Activated CD8-positive, alpha-beta memory T cell treated with anti-CD3 and anti-CD28 coated beads for 24 hours (primary cell): ENCODE measurements at places on chromosomes 1 and 21.

DNA sequence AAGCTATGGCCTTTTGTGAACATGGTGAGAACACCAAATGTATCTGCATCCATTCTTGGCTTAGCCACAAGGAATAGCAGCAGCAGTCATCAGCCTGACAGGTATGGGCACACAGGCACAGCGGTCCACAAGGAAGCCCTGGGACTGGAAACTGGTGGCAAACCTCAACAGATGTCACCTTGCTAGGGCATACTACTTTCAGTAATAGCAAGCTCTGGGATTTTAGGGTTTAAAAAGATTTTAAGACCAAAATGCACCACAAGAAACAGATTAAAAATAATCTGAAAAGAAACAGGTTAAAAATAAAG is 9.7 kb upstream of the CADM3 start:
- DNase-seq: no peak

- DNase-seq: no peak
Measured at GRCh38 chr1:205214756-205215155, 3.3 kb upstream of the DSTYK start.

DNA sequence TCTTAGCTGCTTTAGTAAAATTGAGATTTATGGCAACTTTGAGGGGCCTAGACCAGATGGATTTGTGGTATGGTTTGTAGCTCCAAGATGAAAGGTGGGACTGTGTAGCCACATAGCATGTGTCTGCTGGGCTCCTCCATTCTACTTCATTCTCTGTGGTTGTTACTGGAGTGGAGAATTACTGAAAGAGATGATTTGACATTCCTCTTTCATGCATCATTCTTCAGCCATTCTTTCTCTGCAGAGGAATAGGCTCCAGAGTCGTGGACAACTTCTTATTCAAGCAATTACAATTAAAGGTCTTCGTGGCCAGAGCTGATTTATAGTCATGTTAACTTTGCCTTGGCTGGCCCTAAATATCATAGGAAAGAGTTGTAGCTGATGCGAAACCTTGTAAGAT is 328.9 kb downstream of the PAPPA2 start:
- DNase-seq: no peak

DNA sequence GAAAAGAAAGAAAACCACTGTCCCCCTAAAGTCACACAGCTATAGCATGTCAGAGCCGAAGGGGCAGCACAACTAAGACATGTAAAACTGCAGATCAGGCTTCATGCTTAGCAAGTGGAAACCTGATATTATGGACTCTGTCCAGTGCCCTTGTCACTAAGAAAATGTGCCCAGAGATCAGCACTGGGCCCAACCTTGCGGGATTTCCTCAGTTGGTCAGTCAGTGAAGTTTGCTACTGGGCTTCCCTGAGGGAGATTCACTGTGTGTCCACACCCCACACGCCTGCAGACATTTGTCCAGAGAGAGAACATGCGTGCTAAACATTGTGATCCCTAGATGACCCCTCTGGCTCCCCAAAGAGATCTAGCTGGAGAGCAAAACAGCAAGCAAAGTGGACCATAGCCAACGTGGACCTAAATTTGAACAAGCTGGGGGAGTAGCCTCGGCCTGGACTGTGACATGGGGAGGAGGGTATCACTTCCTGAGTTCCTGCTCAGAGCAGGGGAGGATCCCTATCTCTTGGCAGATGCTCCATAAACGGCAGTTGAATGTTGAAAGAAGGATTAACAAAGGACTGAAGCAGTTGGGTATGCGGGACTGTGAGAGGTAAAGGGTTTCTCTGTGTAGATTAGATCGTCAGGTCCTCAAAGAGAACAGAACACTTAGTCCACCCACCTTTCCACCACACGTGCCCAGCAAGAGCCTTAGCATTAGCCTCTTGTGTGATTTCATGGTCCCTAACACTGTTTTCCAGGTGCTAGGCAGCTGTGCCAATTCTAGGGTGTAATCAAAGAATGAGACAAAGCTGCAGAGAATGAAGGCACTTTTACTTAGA is 53.6 kb downstream of the GLUL start:
- no peak for DNase-seq

- no peak for DNase-seq
Measured at GRCh38 chr1:85454214-85454613, 10.7 kb downstream of the DDAH1 start.

DNA sequence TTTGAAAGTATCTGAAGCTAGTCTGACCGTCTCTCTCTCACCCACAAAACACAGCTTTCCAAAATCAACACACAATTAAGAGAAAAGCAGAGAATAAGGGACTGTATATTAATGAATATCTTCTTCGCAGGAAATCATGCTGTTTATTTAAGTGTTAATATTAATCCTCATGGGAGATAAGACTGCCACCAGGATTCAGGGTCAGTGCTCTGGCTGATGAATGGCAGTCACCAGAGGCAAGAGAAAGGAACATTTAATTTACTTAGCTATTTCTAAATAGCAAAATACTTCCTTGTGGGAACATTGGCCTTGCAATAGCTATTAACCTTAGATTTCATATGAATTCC is 2.2 kb downstream of the SCYL3 start:
- no peak for DNase-seq

DNA sequence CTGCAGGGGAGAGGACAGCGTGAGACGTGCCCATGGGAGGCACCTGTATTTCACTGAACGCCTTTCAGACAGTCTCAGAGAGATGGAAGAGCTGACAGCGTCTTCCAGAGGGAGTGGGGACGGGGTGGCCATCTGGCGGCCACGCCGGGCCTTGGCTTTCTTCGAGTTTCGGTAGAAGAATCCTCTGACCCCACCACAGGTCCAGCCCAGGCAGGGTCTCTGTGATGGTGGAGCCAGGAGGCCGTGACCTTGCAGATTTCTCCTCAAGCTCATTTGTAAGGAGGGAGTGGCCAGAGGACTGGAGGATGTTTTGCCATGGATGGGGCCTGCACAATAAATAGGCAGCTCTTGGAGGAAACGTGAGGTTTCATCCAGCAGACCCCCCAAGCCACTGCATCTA is 47.6 kb upstream of the ADARB1 start:
- DNase-seq: no peak

DNA sequence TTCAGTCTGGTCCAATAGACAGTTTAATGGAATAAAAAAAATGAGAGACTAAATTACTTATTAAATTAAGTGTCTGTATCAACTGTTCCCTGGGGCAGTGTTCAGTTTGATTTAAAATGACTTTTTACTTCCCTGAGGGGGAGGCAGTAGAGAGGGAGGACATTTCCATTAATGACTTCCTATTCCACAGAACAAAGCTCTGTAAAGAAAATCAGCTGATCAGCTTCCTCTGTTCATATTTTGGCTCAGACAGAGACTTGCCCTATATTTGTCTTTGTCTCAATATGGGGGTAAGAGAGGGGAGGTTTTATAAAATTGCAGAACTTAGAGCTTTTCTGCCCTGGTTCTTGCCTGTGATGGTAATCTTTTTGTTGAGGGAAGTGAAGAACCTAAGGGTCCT is 8.4 kb downstream of the CFAP126 start:
- DNase-seq: no peak

DNA sequence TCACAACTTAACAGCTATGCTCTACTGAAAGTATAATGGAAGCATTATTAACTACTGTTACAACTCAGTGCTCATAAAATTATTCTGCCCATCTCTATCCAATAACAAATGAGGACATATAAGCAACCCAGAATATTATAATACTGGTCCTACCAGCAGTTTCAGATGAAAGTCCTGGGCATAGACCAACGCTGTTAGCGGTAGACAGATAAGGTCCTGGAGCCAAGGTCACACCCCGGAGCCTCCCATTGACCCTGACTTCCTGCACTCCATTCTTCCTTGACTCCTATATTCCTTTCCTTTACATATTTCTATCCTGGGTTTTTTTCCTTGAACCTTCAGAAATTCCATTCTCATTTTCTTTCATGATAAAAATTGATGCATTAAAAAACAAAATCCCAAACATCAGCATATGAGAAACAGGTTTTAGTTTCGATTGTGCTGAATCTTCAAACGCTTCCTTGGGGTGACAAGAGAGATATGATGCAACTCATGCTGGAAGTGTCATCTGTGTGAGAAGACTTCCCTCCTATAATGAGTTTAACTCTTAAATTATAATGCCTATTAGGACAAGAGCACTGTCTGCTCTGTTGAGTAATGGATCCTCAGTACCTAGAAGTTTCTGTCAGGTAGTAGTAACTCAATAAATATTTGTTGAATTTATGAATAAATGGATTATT is 831.1 kb downstream of the LRRIQ3 start:
- DNase-seq: no peak

DNA sequence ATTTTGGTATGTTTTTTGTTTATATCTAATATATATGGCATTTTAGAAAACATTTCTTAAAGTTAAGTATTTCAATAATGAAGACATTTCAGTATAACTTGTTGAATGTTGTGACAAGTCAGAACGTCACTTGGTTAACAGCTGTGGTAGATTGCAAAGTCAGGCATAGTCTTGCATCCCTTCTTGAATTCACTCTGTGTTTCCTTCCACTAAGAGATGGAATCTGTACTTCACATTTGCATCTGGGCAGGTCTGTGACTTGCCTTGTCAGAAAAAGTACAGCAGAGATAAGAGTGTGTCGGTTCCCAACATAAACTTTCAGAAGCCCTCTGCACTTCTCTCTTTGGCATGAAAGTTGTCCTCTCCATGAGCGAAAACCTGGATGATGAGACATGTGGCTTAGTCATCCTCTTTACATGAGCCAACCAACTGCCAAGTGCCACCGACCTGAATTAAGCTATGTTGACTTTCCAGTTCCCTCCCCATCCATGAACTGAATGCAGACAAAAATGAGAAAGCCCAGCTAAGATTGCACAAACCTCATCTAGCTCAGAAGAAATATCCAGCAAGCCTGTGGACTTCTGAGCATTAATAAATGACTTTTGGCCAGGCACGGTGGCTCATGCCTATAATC is 1730.2 kb downstream of the MRPL39 start:
- no peak for DNase-seq

- peak; percentile 87 for DNase-seq
Measured at GRCh38 chr1:41516168-41517061, 31.9 kb upstream of the EDN2 start.

- DNase-seq: no peak
Measured at GRCh38 chr1:29706936-29707335, 470.6 kb downstream of the PTPRU start.

GRCh38 chr1:201568265-201568664 is 29.3 kb downstream of the NAV1 start:
- DNase-seq: no peak

DNA sequence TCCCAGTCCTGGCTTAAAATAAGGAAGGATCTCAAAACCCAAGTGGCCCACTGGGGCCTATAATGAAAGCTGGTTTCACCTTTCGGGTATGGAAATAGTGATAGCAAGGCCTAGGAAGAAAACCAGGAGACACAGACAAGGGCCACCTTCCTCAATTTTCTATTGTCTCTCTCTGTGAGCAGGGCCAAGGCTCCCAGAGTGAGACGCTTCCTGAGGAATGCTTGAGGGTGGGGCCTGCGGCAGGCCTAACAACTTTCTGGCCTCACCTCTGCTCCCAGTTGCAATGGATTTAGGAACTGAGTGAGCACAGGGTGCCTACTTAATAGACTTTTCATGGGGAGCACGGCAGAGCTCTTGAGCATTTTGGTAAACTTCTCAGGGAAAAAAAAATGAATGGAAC is 300.9 kb downstream of the ASTN1 start:
- no peak for DNase-seq

- DNase-seq: no peak
Measured at GRCh38 chr1:82090104-82090503, 289.4 kb downstream of the ADGRL2 start.

DNA sequence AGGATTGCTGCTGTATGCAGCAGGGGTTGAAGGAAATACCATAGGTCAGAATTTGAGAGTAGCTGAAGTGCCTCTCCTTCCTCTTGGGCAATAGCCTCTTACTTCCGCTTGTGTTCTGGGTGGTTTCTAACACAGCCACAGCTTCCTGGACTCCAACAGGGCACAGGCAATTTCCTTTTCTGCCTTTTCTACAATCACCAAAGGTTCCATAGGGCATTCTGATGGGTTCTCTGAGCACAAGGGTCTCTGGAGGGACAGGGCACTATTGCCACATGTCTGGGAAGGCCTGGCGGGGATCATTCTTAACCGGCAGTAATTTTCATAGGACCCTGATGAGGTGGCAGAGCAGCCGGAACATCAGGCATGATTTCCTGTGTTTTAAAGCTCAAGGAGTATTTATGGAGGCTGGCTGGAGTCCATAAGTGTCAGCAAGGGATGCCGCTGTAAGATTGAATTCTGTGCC is 5.5 kb upstream of the AGTRAP start:
- DNase-seq: peak; percentile 64

- peak; percentile 61 for DNase-seq
Measured at GRCh38 chr1:5448486-5448885, 543.7 kb downstream of the NPHP4 start.

DNA sequence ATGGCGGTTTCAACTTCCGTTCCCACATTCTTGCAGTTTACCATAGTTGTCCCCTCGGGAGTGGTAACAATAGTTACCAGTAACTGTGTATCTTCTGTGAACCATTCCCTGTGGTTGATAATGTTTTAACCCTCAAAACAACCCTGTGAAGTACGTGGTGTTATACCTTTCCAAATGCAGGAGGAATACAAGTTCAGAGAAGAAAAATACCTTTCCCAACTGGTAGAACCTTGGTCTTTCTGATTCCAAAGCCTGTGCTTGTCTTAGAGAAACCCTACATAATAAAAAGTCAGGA is 789 bp downstream of the BTF3L4 start:
- DNase-seq: no peak

DNA sequence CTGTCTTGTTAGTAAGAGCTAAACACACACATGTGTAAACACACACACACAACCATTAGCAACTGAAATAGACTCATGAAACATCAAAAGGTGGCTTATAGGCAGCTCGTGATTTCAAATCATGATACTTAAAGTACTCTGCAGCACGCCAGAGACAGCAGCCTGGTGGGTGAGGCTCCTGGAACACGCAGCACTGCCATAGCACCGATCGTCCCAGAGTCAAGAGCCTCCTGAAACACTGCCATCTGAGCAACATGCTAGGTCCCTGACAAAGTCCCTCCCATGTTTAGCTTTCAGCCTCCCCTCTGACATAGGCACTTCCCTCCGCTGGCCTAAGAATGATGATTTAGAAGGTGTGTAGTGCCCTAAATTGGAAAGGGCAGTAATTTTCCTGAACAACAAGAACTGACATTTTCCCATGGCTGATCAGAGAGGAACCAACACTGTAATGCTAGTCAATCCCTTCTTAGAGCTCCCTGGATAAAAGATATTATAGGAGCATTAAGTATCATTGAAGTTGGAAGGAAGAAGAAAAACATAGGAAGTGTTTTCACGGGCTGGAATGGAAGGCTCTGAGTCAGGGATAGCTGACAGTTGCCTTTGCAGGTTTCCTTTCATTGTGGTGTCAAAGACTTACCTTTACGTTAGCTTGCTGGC is 14.1 kb upstream of the DPT start:
- no peak for DNase-seq

- no peak for DNase-seq
Measured at GRCh38 chr1:183033205-183033604, 10.0 kb downstream of the LAMC1 start.

- peak; percentile 72 for DNase-seq
Measured at GRCh38 chr1:39671793-39672550, at the start of gene NT5C1A. Gene NT5C1A (minus strand): TSS chr1:39672107. CDS start chr1:39672038, 69 bp downstream.

DNA sequence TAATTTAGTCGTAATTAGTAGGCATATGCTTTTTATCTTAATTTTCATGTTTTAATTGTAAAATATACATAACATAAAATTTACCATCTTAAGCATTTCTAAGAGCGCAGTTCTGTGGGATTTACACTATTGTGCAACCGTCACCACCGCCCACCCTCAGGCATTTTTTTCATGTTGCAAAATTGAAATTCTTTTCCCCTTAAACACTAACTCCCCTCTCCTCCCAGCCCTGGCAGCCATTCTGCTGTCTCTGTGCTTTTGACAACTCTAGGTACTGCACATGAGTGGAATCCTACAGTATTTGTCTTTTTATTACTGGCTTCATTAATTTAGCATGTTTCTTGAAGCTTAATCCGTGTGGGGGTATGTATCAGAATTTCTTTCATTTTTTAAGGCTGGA is 7.8 kb downstream of the PIK3CD start:
- DNase-seq: no peak
